ENCODE measurements at places on chromosomes 7 and 10. TPM values are rescaled to one million over a fixed set of nuclear protein-coding genes. Genes with fewer than 3 reads are reported as not detected.

DNA sequence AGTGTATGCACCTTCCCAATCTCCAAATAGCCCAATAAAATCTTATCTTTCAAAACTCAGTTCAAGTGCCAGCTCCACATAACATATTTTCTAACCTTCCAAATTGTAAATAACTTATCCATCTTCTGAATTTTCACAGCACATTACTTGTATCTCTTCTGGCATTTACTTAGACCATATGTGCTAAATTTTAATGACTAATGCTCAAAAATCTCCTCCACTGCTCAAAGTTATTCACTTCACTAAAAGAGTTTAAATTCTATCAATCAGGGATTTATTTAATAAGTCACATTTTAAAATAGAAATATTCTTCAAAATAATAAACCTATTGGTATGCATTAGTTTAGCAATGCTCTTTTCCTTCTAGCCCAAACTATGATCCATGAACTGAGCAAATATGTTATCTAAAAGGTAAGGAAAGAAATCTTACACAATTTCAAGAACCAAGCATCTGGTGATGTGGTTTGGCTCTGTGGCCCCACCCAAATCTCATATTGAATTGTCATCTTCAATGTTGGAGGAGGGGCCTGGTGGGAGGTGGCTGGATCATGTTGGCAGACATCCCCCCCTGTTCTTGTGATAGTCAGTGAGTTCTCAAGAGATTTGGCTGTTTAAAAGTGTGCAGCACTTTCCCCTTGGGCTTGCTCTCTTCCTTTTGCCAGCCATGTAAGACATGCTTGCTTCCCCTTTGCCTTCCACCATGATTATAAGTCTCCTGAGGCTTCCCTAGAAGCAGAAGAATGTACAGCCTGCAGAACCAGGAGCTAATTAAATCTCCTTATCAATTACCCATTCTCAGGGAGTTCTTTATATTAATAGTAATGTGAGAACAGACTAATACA, 28.1 kb upstream of the GPR22 start:
- no peak for DNase-seq

DNA sequence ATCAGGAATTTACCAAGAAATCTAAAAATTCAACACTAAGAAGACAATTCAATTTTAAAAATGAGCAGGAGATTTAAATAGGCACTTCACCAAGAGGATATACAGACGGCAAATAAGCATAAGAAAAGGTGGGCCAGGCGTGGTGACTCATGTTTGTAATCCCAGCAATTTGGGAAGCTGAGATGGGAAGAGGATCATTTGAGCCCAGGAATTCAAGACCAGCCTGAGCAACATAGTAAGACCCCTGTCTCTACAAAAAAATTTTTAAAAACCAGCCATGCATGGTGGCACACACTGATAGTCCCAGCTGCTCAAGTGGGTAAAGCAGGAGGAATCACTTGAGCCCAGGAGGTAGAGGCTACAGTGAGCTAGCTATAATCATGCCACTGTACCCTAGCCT, 3.5 kb upstream of the AKR1D1 start:
- DNase-seq: no peak

DNA sequence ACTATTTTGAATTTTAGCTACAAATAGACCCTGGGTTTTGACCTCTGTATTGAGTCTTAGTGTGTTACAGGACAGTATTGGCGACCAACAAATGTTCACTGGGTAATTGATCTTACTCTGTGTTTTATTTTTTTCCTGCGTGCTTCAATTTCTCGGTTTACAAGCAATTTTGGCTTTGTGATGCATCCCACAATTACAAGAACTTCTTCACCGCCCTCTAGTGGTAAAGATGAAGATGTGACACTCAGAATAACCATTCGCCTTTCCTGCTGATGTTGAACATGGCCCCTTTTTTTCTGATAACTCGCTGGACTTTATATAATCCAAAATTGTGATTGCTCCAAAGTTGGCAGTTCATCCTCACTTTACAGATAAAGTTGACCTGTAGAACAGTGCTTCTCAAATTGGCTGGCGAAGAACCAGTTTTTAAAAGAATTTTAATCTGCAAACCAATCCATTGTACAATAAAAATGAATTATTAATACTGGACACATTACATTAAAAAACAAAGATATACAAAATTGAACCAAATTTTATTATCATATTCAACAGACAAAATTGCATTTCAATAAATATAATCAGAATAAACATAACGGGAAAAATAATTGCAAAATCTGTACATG, 20.2 kb upstream of the SMC3 start:
- DNase-seq: no peak

- no peak for DNase-seq
These were observed 33.6 kb upstream of the BTBD16 start for GRCh38 chr10:122237331-122237990.

DNA sequence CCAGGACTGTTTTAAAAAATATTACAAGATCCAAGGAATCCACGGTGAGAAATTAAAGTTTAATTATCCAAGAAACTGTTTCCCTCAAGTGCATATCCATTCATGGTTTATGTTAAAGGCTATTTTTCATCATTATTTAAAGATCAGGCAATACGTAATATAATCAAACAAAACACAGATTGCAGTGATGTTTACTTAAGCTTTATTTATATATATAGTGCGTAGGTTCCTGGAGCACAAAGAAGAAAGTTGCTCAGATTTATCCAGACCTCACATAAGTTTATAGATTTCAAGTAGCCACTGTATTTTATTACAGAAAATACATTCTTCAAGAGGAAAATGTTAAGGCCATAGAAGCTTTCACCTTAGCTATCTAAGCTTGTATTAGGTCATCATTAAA, 210.0 kb upstream of the KLF14 start:
- DNase-seq: no peak

DNA sequence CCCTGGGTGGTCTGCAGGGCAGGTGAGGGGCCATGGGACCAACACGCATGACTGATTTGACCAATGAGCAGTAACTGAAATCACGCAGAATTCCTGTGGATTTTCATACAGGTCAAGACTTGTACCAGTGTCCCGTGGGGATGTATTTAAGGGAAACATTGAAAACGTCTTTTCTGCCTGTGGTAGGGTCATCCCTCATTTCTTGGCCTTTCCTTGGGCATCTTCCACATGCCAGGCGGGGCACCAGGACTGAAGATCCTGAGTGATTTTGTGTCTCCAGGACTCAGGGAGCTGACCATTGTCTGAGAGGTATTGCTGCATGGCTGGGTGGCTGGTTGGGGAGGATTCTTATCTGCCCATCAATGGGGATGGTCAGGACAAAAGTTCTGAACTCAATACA, 289.0 kb downstream of the GLRX3 start:
- DNase-seq: no peak

- DNase-seq: no peak
These were observed 191.8 kb upstream of the AOAH start for GRCh38 chr7:36916116-36916515.

- DNase-seq: peak; percentile 55
These were observed 12.1 kb downstream of the GIMAP6 start for GRCh38 chr7:150620061-150620460.

GRCh38 chr10:77363210-77363609, 274.4 kb downstream of the KCNMA1 start:
- no peak for DNase-seq

DNA sequence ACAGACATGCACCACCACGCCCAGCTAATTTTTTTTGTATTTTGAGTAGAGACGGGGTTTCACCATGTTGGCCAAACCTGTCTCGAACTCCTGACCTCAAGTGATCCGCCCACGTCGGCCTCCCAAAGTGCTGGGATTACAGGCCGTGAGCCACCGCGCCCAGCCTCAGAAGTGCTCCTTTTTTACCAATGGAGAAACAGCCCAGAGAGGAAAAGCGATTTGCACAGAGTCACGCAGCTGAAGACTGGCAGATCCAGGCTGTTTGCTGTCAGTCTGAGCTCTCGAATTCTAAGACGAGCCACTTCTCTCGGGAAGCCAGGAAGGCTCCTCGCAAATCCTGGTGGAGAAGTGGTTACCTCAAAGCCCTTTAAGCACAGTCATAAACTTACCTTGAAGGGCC, 57.4 kb upstream of the SDK1 start:
- no peak for DNase-seq

DNA sequence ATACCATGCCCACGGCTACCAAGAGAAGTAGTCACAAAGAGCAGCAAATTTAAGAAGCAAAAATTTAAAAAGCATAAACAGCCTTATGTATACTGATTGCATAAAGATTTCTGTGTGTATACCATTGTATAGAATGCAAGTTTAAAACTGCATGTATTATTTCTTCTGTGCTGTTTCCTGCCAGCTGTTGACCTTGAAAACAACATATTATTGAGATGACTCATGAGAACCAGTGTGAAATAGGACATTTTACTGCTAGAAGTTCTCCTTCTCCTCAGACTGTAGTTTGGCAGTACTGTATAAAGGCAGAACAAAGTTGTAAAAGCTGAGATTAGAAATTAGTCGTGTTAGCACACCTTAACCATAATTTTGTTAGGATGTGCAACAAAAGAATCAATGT, 42.3 kb upstream of the SGCE start:
- DNase-seq: no peak

DNA sequence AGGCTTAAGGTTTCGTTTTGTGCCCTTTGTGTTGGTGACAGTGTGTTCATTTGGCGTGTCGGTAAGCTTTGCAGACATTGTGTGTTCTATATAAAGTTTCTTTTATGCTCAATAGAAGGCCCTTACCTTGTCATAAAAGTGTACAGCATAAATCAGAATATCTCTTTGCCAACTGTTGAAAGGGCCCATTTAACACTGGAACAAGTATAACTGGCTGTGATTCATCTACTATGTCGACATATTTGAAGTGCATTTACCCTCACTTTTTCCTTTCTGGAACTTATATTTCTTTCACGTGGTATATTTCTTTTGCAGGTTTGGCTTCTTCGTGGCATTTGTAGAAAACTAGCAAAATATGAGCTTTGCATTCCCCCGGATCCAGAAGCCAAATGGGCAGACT, 32.7 kb downstream of the EEPD1 start:
- DNase-seq: no peak

GRCh38 chr7:47730142-47730541, 148.2 kb upstream of the TNS3 start:
- no peak for DNase-seq

DNA sequence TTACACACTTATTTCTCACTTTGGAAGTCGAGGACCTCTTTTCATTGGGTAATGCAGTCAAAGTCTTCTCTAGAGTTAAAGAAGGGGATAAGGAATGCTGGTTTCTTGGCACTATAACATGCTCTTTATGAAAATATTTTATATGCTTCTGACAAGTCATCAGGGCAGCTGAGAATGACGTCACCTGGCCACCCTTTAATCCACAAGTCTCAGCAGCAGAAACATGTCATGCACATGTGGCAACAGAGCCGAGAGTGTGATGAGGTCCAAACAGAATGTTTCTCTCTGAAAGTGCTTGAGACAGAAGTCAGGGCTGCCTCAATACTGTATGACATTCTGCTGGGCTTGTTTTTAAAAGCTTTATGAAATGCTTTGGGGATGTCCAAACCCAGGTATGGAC, 63.5 kb upstream of the C10orf90 start:
- no peak for DNase-seq

- no peak for DNase-seq
These were observed 57.2 kb downstream of the ENTPD1 start for GRCh38 chr10:95813054-95813685.

DNA sequence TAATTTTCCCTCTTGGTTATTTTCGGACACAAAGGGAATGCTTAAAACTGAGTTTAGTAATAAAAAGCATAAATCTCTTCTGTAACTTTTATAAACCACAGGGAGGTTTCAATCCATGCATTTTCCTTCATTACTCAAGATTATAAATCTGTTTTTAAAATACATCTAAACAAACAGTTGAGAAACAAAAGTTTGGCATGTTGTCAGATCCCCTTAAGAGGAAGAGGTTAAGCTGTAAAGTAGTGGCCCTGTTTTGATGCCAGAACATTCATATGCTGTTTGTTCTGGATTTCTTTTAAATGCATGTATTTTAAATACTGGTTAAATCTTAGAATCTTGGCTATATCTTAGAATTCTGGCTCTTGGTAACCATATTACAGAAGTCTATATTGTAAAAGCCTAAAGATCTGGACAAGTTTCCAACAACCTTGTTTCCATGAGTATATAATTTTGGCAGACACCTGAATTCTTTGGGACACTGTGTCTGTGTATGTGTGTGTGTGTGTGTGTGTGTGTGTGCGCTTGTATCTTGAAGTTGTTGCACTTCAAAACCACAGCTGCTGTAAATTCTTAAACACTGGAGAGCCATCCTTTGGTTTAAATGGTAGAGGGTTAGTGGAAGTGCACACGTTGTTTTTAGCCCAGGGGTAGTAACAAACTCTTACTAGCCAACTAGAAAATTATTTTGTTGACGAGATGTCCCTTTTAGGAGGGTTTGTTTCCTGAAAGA, 6.8 kb upstream of the SEMA4G start:
- DNase-seq: no peak

DNA sequence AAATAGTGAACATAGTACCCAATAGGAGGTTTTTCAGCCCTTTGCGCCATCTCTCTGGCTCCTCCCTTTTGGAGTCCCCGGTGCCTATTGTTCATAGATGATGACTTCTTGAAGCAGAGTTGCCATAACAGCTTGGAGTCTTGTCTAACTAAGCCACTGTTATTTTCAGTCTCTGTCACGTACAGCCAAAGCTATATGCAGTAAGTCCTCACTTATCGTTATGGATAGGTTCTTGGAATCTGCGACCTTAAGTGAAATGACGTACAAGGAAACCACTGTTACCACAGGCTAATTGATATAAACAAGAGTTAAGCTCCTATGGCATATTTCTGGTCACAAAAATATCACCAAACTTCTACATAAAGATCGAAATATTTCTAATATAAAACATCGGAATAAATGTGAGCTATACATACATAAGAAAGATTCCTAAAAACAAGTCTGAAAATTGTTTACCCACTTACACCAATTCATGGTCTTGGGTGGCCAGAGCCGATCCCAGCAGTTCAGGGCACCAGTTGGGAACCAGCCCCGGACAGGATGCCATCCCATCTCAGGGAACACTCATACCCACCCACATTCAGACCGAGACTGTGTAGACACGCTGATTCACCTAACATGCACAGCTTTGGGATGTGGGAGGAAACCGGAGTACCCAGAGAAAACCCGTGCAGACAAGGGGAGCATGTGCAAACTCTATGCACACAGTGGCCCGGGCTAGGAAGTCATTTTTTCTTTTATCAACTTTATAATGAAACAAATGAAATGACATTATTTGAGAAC, 76.0 kb upstream of the PRPS1L1 start:
- no peak for DNase-seq

- no peak for DNase-seq
These were observed 181.3 kb upstream of the FZD1 start for GRCh38 chr7:91082852-91083495.

DNA sequence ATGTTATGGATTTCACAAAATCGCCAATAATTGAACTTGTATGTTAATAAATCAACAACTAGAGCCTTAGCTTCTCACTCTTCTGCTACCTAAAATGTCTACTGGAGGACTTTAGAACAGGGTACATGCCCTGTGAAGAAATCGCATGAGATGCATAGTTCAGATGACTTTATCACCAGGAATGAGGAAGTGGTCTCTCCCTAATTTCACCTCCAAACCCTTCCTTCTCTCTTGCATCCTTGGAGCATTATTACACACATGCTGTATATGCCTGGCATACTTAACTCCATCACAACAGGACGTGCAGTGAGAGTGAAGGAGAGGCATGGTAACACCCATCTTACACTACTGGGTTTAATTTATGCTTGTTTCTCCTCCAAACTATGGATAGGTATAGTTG, 27.8 kb downstream of the RHEB start:
- DNase-seq: no peak

Gene SLC26A5
- total RNA-seq: not detected

Gene PCLO
- not detected for total RNA-seq

Gene RSPH10B2
- 0.13 TPM for total RNA-seq

Gene STAG3
- total RNA-seq: 3.3 TPM

Gene PLCE1
- 0.03 TPM for total RNA-seq

Gene IL15RA
- 41.9 TPM for total RNA-seq

Gene WDR86
- 0.27 TPM for total RNA-seq
